ENCODE measurements at places on chromosomes 16 and 17.

DNA sequence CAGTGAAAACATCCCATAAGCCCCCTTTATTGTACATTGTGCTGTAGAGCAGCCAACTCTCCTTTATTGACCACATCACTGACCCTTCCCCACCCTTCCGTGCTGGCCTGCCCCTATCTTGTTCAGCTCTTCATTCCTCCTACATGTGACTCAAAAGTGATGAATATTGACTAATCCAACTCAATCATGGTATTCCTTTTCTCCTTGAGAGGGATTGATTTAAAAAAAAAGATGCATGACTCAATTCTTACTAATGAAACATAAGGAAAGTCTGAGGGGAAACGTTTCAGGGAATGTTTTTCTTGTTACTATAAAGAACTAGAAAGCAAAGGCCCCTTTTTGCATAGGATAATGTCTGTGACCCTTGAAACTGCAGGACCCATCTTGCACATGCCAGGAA lies 125.2 kb upstream of the SOX9 start:
- no peak for DNase-seq

DNA sequence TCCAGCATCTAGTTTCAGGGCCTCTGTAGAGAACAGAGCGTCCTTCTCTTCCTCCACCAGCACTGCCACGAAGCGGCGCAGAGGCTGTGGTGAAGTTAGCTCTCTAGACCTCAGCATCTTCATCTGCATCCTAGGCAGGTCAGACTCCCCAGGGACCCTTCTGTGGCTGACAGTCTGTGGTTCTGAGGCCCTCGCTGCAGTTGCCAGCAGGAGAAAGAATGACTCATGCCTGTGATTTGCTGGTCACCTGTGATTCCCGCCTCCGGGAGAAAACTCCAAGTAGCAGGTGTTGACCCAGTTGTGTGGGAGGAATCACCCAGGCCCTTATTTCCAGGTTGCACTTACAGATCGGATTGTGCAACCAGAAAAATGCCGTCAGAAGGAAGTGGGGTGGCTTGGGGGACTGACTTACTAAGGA lies 117.3 kb upstream of the CACNG5 start:
- DNase-seq = no peak

DNA sequence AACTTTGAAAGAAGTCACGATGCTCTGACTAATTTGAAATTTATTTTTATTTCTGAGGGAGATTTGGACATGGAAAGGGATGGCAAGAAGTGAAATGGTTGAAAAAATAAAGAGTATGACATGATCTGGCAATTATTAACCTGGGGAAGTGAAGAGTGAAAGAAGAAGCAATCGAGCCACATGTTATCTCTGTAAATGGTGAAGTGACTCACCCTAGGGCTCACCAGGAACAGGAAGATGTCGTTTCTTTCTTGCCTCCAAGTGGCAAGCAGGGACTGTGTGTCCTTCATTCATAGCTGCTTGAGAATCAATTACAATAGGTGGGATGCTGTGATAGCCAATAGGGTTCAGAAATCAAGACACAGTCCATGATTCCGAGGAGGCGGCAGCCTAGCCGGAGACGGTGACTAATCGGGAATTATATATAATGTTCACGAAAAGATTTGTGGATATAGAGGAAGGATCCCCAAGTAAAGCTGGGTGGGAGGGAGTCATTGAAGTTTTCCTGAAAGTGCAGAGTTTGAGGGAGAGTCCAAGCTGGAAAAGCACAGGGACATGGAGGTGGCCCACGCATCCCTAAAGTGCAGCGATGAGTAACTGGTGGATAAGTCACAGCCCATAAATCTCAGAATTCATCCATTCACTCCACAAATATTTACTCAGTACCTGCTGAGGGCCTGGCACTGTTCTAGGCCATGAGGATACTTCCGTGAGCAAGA lies 18.2 kb upstream of the KRT20 start:
- DNase-seq = no peak

- DNase-seq = no peak
These were observed 29.4 kb downstream of the GINS2 start for GRCh38 chr16:85659336-85659735.

- no peak for DNase-seq
These were observed 675 bp downstream of the RNF213 start for GRCh38 chr17:80261159-80261894.
